ENCODE measurements at places on chromosomes 1 and 21. TPM values are rescaled to one million over a fixed set of nuclear protein-coding genes. Genes with fewer than 3 reads are reported as not detected.
A peak's percentile ranks its signal among the peaks of the same experiment; 100 is the strongest.

DNA sequence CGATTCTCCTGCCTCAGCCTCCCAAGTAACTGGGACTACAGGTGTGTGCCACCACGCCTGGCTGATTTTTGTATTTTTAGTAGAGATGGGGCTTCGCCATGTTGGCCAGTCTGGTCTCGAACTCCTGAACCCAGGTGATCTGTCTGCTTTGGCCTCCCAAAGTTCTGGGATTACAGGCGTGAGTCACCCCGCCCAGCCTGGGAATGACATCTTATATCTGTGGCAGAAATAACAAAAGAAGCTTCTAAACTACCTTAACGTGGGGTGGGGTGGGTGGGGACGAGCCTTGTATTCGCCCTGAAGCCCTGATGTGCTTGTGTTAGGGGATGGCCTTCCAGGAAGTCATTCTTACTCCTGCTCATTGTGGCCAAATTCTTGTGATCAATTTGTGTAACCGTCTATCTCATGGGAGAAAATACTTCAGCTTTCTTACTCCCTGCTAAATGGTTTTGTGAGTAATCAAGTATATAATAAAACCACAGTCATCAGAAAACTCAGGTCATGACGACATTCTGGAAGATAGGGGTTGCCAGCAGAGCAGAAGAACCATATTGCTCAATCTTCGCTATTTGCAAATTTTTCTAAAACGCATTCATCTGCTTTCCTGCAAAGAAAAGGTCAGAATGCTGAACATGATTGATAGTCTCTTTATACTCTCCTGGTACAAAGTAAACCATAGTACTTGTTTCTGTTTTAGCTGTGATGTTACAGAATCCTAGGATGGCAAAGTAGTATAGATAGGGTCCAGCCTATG, 63.2 kb downstream of the DIRAS3 start:
- H3K27ac ChIP-seq: no peak overlapping the region
- no peak for DNase-seq
- no peaks in the 10 kb centered on the region for H3K36me3 ChIP-seq
- peaks cover 2% of the 10 kb centered on the region for H3K27me3 ChIP-seq
- no peaks in the 10 kb centered on the region for H3K4me1 ChIP-seq

DNA sequence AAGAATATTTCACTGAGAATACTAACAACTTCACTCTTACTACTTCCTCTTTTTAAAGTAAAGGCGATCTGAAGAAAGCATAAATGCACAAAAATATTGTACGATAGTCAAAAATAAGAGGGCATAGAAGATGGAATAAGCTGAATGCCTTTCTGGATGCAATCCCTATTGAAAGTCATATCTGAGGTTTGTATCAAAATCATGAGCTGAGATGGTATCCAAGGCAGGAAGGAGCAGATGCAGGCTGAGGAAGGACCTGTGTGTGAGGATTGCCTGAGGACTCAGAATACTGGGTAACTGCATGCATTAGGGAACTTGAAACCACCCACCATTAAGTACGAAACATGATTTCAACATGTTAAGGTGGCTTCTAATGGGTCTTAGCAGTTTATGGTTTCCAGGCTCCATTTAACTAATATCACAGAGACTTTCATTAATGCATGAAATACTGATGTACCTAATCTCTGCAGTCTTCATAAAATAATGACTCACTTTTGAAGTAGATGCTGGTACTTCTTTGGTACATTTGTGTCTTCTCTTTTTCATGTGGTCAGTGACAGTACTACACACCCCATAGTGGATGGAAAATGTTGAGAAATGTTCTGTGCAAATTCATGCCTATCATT, 29.6 kb upstream of the RGS1 start:
- DNase-seq: no peak
- no peak overlapping the region for H3K4me3 ChIP-seq
- H3K27ac ChIP-seq: no peak overlapping the region
- H3K4me1 ChIP-seq: peaks cover 49% of the 10 kb centered on the region

DNA sequence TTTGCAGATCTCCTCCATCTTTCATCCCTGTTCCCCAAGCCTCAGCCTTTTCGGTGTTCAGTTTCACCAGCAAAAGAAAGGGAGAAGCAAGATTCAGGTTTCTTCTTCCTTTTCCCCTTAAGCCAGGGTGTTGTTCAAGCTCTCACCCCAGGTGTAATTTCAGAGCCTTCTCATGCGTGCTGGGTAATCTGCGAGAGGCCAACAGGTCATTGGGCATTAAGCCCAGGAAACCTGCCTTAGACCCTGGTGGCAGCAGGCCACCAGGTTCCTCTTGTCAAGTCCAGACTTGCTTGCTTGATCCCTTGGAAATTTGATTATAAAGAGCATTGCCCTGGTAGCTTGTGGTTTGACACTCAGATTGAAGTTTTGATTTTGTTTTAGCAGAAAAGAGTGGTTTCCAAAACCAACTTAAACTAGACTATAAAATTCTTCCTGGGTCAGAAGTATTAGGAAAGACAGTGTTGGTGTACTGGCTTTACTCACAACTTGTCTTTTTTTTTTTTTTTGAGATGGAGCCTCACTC, 6.9 kb downstream of the AKR1A1 start:
- H3K27ac ChIP-seq: peak overlapping the region; percentile 12
- DNase-seq: no peak
- no peaks in the 10 kb centered on the region for H3K27me3 ChIP-seq
- H3K36me3 ChIP-seq: peaks cover 28% of the 10 kb centered on the region
- no peak overlapping the region for H3K4me3 ChIP-seq
- H3K4me1 ChIP-seq: peaks cover 14% of the 10 kb centered on the region

DNA sequence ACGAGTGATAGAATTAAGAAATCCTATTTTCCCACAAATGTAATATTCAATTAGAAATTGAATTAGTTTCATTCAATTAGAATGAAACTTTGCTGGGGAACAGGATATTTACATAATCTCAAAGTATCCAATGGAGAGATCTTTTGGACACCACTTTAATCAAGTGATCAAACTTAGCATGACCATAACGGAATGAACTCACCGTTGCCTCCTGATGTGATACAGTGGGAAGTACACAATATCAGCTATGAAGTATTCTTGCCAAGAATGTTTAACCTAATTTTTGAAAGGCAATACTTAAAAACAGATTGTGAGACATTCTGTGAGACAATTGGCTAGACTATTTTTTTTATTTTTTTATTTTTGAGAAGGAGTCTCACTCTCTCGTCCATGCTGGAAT, 16.6 kb downstream of the CDKN2C start:
- no peaks in the 10 kb centered on the region for H3K36me3 ChIP-seq
- H3K27ac ChIP-seq: no peak overlapping the region
- H3K4me1 ChIP-seq: no peaks in the 10 kb centered on the region
- H3K4me3 ChIP-seq: no peak overlapping the region
- H3K27me3 ChIP-seq: peaks cover 7% of the 10 kb centered on the region

GRCh38 chr21:41680444-41681347, 86.2 kb downstream of the RIPK4 start:
- DNase-seq: no peak
- no peaks in the 10 kb centered on the region for H3K4me1 ChIP-seq
- H3K27ac ChIP-seq: no peak overlapping the region

GRCh38 chr1:61941794-61942193, 199.5 kb downstream of the PATJ start:
- H3K27ac ChIP-seq: no peak overlapping the region
- no peak overlapping the region for H3K4me3 ChIP-seq
- no peak for DNase-seq
- H3K36me3 ChIP-seq: peaks cover 7% of the 10 kb centered on the region
- no peaks in the 10 kb centered on the region for H3K27me3 ChIP-seq

DNA sequence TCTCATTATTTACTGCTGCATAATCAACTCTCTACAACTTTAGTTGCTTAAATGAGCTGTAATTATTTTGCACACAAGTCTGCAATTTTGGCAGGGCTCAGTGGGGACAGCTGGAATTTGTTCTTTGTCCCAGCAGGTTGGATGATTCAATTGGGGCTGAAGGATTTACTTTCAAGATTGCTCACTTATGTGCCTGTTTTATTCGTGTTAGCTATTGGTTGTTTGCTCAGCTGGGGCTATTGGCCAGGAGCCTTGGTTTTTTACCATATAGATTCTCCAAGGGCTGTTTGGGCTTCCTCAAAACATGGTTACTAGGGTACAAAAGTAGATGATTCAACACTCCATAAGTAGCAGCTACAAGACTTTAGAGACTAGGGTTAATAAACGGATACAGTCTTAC, 13.4 kb downstream of the OR10R2 start:
- no peaks in the 10 kb centered on the region for H3K36me3 ChIP-seq
- H3K27ac ChIP-seq: no peak overlapping the region
- H3K4me1 ChIP-seq: no peaks in the 10 kb centered on the region
- H3K27me3 ChIP-seq: peaks cover 4% of the 10 kb centered on the region
- no peak overlapping the region for H3K4me3 ChIP-seq

DNA sequence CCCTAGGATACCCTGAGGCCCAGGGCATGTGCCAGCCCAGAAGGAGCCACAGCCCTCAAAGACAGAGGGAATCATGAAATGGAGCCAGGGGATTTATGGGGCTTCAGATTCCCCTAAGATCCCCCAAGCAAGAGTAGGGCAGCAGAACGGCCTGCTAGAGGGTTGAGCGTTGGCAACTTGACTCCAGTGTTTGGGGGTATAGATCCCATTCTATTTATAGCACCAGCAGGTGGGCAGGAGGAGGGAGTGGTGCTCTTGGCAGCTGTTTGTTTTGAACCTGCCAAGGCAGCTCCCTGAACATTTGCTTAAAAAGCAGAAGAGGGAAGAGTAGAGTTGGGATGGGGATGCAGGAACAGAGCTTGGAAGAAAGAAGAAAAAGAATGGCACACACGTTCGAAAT, 33.7 kb downstream of the GLUL start:
- no peak overlapping the region for H3K27ac ChIP-seq
- DNase-seq: no peak
- H3K4me3 ChIP-seq: no peak overlapping the region
- H3K4me1 ChIP-seq: no peaks in the 10 kb centered on the region
- no peaks in the 10 kb centered on the region for H3K36me3 ChIP-seq

GRCh38 chr1:24591781-24592180, 35.9 kb downstream of the NCMAP start:
- H3K27ac ChIP-seq: no peak overlapping the region
- no peaks in the 10 kb centered on the region for H3K36me3 ChIP-seq
- no peak for DNase-seq
- no peak overlapping the region for H3K4me3 ChIP-seq
- H3K27me3 ChIP-seq: peaks cover 3% of the 10 kb centered on the region

- no peak overlapping the region for H3K4me3 ChIP-seq
- no peak for DNase-seq
- H3K27me3 ChIP-seq: peaks cover 11% of the 10 kb centered on the region
- no peaks in the 10 kb centered on the region for H3K4me1 ChIP-seq
- H3K27ac ChIP-seq: no peak overlapping the region
- no peaks in the 10 kb centered on the region for H3K36me3 ChIP-seq
These were observed 264.9 kb upstream of the C1orf174 start for GRCh38 chr1:4164965-4165364.

GRCh38 chr1:244041466-244042120, 9.5 kb upstream of the ZBTB18 start:
- no peak overlapping the region for H3K4me3 ChIP-seq
- no peak overlapping the region for H3K27ac ChIP-seq
- no peak for DNase-seq
- H3K36me3 ChIP-seq: no peaks in the 10 kb centered on the region
- H3K27me3 ChIP-seq: no peaks in the 10 kb centered on the region

DNA sequence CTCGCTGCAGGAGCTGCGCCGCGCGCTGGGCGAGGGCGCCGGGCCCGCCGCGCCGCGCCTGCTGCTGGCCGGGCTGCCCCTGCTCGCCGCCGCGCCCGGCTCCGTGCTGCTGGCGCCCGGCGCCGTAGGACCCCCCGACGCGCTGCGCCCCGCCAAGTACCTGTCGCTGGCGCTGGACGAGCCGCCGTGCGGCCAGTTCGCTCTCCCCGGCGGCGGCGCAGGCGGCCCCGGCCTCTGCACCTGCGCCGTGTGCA, 730 bp downstream of the OLIG1 start:
- no peak for DNase-seq
- no peak overlapping the region for H3K4me3 ChIP-seq
- no peak overlapping the region for H3K27ac ChIP-seq
- no peaks in the 10 kb centered on the region for H3K36me3 ChIP-seq

DNA sequence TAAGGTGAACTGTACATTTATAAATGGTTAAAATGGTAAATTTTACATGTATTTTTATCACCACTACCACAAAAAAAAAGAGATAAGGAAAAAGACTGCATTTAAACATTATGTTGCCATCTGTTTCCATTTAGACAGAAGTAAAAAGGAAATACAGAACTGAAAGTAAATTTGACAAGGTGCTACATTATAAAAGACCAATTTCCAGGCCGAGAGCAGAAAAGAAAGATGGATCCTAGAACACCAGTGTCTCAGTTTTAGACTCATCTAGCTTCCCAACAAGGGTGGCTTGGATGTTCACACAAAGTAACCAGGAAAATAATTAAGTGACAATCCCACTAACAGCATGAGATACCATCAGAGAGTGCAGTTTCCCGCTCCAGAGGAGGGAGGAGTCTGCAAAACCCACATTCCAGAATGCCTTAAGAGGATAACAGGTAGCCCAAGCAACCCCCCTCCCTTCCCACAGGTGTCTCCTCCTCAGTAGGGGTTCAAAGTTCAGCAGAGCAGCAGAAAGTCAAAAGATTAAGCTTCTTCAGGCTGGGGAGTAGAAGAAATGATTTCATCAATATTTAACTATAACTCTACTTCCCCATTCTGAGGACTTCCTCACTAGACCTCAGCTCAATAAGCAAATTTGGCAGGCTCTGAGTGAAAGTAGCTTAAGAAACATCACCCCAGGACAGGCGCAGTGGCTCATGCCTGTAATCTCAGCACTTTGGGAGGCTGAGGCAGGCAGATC, 11.8 kb downstream of the TPM3 start:
- H3K36me3 ChIP-seq: peaks cover 61% of the 10 kb centered on the region
- H3K4me1 ChIP-seq: peaks cover 63% of the 10 kb centered on the region
- DNase-seq: no peak
- H3K27me3 ChIP-seq: no peaks in the 10 kb centered on the region

DNA sequence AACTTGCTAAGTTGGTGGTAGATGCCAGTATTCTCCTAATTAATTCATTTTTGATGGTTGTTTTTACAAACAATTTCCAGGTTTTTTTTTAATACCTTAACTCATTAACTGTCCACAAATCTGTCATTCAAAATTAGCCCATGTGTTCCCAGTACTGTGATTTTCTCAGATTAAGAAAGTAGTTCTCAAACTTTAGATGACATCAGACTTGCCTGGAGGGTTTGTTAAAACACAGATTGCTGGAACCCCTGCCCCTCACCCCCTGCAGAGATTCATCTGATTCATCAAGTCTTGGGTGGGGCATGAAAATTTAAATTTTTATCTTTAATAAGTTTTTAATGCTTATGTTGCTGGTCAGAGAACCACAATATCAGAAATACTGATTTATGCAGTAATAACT, 130.5 kb downstream of the BACH1 start:
- no peak overlapping the region for H3K27ac ChIP-seq
- H3K36me3 ChIP-seq: peaks cover 3% of the 10 kb centered on the region
- DNase-seq: no peak
- H3K4me3 ChIP-seq: no peak overlapping the region
- no peaks in the 10 kb centered on the region for H3K27me3 ChIP-seq

Gene SLAMF9
- not detected for total RNA-seq

Gene GRIK3
- not detected for total RNA-seq

Data from activated CD4-positive, alpha-beta T cell treated with anti-CD3 and anti-CD28 coated beads for 36 hours (primary cell).